ENCODE measurements at places on chromosomes 12 and 14.

GRCh38 chr12:20474443-20474842 lies 106.1 kb downstream of the PDE3A start:
- DNase-seq: no peak

DNA sequence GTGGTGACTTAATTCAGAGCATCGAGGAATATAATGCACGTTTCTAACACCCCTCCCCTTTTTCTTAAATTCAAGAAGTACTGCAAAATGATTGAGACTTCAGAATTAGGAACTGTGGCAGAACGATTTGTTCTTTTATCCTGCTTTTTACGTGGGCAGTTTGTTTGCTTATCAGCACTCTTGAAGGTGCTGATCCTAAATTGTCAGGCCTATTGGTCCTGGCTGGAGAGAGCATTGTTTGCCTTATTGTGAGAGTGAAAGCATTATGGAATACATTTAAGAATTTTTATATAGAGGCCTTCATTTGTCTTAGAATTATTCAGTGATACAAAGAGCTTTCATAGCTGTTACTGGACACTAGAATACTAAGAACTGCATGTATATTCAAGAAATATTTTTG lies 59.1 kb downstream of the TMTC2 start:
- DNase-seq: no peak

GRCh38 chr12:13000616-13000924 lies 505 bp upstream of the HEBP1 start:
- no peak for DNase-seq

DNA sequence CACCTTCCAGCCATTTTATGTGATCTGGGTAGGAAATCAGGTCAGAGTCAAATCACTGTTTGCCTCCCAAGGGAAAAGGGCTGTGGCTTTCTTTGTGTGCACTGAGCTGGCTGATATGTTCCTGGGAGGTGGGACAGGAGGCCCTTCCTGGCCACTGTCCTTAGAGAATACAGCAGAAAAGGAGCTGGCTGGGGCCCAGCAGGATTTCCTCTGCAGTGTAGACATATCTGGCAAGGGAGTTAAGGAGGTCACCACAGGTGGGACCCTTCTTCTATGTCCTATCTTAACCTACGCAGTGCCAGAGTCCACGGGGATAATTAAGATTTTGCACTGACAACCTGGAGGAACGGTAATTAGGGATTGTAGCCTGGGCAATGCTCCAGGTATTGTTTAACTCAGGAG lies 145.3 kb downstream of the NTF3 start:
- no peak for DNase-seq

DNA sequence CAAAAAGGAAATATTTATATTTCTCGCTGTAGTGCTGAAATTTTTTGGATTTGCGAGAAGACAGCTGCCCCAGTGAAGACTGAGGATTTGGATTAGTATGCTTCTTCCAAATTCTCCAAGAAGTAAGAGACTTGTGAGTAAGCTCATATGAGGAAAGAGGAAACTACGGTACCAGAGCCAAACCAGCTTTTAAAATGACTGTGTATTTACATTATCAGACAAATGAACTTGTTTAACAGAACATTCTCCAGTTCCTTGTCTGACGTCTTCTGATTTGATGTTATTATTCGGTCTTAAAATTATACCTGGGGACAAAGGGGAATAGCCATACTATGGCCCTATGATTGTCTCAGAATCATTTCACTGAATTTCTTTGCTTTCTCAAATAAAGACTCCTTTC lies 8.0 kb downstream of the CLEC12B start:
- no peak for DNase-seq
